ENCODE measurements at places on chromosomes 1 and 21.

DNA sequence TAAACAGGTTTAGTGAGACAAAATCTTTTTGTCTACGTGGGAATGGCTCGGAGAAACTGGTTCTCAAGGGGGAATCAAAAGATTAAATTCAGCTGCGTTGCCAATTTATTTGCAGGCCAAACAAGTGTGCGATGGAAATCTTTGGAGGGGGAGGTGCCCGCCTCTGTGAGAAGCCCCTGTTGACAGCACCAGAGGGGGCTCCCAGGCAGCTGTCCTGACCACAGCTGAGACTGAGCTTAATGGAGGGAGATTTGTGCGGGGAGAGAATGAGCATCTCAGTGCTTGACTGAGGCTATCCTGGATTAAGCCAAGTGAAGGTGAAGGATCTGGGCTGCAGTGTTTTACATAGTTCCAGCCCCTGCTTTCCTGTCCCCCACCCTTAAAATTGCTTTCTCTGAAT lies 169.7 kb downstream of the ATG4C start:
- no peak for DNase-seq

DNA sequence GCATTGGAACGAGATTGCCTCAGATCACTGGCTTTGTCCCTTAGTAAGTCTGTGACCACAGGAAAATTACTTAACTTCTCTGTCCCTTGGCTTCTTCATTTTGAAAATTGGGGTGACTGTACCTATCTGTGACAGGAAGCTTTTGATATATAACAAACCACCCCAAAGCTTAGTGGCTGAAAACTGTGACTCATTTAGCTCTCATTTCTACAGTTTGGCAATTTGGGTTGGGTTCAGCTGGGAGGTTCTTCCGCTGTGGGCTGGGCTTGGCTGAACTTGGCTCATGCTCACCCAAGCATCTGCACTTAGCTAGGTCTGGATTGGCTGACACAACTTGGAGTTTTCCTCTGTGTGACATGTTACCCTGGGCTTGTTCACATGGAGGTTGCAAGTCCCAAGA lies 14.0 kb downstream of the C1orf94 start:
- DNase-seq: no peak

DNA sequence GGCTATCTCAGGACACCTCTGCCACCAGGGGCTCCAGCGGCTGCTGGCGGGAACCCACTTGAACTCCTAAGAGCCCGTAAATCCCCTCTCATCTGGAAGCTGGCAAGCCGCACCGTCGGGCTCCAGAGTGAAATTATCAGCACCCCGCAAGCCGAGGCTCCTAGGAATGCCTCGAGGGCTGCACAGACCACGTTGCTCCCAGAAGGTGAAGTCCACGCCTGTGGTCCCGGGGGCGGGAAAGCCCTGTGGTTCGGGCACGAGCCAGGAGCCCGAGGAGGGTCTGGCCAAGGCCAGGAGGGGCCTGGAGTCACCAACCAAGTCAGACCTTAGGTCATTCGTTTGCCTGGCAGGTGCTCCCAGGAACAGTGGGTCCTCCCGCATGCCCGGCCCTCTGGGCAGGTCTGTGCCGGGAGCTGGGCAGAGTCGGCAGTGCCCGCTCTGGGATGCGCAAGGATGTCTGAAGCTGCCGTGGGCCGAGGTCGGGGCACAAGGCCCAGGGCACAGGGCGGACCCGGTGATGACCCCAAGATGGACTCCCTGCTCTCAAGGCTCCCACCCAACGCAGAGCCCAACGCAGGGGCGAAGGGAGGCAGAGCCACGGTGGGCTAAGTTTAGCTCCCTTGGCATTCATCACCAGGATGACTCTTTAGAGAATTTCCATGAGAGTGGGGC lies 8.9 kb downstream of the ACTRT2 start:
- no peak for DNase-seq

DNA sequence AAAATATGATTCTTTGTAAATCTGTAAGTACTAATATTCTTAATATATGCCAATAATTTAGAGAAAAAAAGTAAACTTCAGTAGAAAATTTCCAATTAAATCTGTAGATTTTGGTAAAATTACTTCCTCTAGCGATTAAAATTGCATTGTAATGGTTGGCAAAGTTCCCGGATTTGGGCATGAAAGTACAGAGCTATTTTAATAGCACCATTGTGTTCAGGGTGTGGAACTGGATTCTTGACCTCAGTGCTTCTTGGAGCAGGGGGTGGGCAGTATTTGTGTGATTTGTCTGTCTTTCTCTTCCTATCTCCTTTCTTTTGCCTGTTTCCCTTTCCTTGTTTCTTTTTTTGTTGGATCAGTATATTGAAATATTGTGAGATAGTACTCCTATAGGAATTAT lies 72.1 kb downstream of the DNM3 start:
- no peak for DNase-seq

DNA sequence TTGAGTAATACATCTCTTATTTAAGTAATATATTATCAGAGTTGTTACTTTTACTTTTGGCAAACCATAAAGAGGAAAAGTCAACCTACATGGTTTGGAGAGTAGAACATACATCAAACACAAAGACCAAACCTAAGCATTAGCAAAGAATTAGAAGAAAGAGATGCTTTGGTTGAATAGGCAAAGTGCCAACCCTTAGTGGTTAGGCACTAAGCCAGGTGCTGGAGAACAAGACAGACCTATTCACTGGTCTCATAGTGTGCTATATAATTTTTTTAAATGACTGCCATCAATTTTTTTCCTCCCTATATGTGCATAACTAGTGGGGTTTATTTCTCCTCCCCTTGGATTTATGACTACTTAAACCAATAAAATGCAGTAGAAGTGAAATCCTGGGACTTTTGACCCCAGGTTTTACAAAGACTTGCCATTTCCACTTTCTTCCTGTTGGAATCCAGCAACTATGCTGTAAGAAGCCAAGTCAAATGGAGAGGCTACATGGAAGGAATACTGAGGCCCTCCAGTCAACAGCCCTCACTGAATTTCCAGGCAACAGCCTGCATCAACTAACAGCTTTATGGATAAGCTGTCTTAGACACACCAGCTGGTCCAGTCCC lies 69.8 kb upstream of the HAO2 start:
- DNase-seq: no peak

- DNase-seq: no peak
Observed at GRCh38 chr1:71666609-71667008, 585.8 kb upstream of the ZRANB2 start.
